ENCODE measurements at places on chromosomes 13 and 19.

DNA sequence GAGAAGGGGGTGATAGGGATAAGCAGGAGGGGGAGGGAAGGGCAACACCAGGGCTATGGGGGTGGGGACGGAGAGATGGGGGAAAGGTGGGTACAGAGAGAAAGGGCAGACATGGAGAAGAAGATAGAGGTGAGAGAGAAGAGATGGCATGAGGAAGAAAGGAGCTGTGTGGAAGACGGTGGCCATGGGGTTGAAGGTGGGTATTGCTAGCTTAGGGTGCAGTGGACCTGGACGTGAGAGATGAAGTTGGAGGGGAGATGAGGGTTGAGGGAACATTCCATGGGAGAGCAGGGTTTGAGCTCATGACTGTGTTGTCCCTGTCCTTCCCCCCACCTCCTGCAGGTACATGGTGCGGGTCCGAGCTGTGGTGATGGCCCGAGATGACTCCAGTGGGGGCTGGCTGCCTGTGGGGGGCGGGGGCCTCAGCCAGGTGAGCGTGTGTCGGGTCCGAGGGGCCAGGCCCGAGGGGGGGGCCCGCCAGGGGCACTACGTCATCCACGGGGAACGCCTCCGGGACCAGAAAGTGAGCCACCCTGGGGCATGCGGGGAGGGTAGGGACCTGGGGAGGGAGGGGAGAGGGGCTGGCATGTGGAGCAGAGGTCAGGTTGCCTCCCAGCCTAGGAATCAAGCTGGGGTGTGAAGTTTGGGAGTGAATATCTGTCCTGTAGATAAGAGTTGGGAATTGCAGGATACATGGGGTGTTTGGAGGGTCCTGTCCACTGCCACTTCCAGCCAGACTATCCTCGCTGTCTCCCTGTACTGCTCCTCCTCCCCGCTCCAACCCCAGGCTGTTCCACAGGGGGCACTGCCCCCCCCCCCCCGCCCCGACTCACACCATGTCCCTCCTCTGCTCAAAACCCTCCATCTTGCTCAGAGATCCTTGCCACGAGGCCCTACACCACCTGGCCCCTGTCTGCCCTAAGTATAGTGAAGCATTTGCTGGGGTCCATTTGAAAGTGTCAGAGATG, 1.7 kb downstream of the SPRED3 start:
- DNase-seq, result no peak

- DNase-seq, result peak; percentile 41
Measured at GRCh38 chr13:39600766-39601165, 2.2 kb downstream of the LHFPL6 start.

- peak; percentile 94 for DNase-seq
Measured at GRCh38 chr13:113001241-113002140, 32.5 kb downstream of the MCF2L start.

DNA sequence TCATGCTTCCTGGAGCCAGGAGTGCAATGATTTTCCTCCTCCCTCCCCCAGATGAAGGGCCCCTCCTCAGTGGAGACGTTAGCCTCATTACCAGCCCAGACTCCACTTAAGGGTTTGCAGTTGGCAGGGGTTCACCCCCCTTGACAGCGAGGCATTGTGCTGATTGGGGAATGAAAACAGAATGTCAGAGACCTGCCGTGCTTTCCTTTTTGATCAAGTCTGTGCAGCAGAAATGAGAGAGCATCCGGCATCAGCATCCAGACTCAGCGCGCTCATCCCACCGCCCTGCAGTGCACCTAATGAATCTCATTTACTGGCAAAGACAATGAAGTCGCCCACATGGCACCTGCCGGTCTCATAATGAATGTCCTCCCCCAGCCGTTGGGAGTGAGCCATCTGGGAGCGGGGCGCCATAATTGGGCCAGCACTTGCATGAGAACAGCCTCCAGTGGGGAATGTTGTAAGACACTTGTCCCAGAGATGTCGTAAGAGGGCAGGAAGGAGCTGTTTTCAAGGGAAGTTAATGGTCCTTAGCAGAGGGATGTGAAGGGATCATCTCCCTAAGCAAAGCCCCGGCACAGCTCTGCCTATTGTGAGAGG, 98.3 kb upstream of the UQCRFS1 start:
- peak; percentile 88 for DNase-seq

GRCh38 chr13:41004875-41005693, 14.0 kb downstream of the ELF1 start:
- DNase-seq, result no peak

DNA sequence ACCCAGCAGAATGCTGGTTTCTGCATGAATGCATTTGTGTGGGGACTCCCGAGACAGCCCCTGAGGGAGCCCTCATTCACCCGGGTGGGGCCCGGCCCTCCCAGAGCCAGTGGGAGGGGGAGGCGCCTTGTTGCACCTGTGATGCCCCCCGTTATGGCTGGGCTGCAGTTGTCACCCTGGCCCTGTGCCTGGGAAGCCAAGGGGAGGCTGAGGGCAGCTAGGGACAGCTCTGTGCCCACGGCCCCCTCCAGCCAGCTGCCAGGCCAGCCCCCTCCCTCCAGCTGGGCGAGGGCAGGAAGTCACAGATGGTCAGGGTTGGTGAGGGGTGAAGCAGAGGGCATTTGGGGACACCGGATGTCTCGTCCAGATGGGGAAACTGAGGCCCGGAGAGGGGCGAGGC, 26.1 kb downstream of the NFIC start:
- DNase-seq, result no peak

- DNase-seq, result peak; percentile 48
Measured at GRCh38 chr13:36163809-36164308, 32.7 kb upstream of the DCLK1 start.

GRCh38 chr19:35710784-35711723, 6.7 kb downstream of the ZBTB32 start:
- no peak for DNase-seq

- DNase-seq, result no peak
Measured at GRCh38 chr13:99182439-99182838, 18.2 kb upstream of the UBAC2 start.

GRCh38 chr13:111789011-111789410, 277.9 kb upstream of the SOX1 start:
- DNase-seq, result no peak

GRCh38 chr13:87872813-87873212, 201.6 kb downstream of the SLITRK5 start:
- DNase-seq, result no peak
